ENCODE measurements at places on chromosomes 12 and 14.

GRCh38 chr12:88723219-88723618 lies 142.9 kb upstream of the KITLG start:
- DNase-seq: no peak

DNA sequence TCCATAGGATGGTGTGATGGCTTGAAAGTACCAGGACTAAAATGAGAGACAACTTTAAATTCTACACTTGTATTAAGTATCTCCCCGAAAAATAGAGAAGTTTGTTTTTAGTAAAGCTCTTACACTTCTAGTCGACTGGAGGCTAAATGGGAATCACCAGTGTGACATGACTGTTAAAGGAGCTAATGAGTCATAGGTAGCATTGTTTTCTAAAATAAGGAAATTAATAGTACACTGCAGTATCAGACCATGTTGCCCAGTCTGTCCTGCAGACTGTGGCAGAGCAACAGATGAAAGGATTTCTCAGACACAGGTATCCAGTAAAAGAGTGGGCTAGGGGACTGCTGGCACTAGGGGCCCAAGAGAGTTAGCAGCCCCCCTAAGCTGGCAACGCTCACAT lies 140.1 kb downstream of the TMEM117 start:
- DNase-seq: no peak

GRCh38 chr14:50400461-50400860 lies 3.8 kb upstream of the CDKL1 start:
- no peak for DNase-seq

DNA sequence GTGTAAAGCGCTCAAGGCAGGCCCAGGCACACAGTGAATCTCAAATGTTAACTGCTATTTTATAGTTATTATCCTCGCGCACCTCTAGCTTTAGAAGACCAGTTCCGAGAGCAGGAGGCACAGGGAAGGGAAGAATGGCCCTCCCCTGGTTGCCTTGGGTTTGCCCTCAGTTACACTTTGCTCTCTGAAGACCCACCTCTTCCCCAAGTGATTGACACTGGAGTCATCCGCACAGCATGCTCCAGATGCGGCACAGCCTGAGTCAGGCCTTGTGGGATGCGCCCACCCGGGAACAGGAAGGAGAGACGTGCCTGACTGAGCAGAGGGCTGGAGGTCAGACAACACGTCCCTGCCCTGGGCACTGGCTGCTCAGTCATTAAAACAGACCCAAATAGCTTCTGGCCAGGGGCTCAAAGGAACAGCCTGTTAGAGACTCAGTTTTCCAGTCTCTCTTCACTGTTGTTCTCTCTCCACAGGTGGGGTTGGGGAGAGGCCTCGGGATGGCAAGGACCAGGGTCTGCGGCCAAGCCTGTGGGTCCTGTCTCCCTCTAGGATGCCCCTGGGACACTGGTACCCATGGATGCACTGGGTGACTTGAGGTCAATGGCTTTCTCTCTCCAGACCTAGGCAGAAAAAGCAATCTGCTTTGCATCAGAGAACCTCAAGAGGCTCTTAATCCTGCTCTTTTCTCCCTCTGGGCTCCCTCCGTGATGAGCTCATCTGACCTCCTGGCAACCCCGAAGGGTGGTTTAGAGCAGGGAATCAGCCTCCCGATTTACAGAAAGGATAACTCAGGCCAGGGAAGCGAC lies 13.6 kb upstream of the MLXIP start:
- DNase-seq: no peak

DNA sequence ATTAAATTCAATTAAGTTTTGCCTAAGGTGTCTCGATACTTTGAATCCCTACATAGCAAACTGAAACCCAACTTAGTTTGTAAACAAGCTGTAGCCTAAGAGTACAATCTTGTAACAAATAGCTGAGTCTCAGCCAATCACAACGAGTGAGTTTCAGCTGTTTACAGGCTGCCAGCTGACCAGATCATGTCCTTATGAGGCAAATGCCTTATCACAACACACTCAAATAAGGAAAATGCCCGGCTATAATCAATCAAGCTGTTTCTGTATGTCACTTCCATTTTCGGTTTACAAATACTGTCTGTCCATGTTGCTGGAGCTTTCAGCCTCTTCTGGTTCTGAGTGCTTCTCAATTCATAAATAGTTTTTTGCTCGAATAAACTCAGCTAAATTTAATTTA lies 943.8 kb downstream of the SLC16A7 start:
- no peak for DNase-seq

- no peak for DNase-seq
Measured at GRCh38 chr14:93044121-93044520, 71.6 kb downstream of the ITPK1 start.

GRCh38 chr12:97017213-97017612 lies 110.2 kb downstream of the NEDD1 start:
- DNase-seq: no peak

DNA sequence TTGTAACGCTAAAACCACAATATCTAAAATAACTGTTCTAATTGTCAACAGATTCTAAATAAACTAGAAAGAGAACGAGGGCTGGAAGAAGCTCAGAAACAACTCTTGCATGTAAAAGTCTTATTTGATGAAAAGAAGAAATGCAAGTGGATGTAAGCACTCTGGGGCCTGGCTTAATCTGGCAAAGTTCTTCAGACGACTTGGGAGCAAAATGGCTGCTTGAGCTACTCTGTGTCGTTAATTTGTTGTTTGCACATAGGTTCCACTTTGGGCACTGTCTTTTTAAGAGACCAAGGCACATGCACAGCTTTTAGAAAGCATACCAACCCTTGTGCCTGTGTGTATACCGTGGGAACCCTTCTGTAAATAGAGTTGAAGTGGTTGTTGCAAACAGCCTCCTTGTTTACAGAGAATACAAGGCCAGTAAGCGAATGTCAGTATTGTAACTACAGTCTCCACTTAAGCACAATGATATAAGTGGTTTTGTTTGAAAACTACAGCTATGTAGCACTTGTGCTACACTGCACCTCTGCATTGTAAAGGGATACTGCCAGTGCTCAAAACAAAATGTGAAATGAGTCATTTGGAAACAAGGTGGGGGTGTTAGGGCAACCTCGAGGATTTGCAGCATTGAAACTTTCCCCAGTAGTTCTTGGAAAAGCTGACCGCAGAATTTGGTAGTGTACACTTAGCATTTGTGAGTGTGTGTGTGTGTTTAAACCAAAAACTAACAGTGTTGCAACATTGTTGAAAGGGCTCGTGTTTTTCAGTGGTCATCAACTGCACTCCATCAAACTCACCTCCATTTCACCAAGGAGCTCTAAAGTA lies 154.3 kb downstream of the CEP83 start:
- DNase-seq: no peak

DNA sequence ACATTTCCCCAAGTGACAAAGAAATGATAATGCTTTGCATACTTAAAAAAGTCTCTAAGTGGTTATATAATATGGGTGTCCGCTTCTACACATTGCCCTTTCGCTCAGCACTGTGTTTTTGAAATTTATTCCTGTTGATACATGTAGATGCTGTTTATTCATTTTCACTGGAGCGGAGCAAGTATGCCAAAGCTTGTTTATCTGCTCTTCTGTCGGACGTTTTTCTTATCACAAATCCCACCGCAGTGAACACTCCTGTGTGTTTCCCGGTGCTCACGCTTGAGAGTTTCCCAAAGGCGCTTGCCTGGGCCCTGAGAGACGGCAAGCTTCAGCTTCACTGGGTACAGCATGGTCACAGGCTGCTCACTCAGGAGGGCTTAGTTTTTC lies 50.2 kb downstream of the TPCN1 start:
- DNase-seq: no peak

DNA sequence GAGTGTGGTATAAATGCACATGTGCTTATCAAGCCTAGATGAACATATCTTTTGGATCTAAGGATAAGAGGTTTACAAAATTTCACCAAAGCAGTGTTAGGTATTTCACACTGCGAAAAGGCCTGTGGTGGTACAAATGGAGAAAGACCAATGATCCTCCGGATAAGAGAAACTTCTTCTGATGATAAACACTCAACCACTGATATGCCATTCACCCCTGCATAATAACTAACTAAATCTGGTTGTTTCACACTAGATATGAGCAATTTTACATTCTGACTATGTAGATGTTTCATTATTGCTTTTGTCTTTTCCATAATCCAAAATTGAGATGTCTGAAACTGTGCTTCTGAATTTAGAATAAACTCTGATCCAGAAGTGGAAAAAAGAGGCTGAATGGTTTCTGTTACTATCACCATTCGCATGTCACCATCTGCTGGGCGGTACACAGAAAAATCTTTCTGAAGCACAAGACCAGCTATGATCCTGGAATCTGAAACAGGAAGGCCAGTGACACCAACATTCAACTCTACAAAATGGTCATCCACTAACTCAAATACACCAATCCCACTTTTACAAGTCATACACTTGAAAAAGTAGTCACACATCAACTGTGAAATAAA lies 1.3 kb downstream of the BBS10 start:
- no peak for DNase-seq

DNA sequence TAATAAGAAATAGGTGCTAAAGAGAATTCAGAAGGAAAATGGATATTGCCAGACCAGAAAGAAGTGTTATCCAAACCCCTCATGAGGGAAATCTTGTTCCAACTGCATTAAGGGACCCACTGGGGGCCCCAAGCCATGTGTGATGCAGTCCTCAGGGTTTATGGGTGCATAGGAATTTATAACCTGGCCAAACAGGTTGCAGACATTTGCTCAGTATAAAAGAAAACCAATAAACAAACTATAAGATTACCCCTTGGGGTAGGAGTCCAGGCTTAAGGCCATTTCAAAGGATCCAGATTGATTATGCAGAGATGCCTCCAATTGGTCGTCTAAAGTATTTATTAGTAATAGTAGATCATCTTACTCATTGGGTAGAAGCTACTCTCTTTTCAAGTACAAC lies 240.9 kb upstream of the DIO3 start:
- DNase-seq: no peak

DNA sequence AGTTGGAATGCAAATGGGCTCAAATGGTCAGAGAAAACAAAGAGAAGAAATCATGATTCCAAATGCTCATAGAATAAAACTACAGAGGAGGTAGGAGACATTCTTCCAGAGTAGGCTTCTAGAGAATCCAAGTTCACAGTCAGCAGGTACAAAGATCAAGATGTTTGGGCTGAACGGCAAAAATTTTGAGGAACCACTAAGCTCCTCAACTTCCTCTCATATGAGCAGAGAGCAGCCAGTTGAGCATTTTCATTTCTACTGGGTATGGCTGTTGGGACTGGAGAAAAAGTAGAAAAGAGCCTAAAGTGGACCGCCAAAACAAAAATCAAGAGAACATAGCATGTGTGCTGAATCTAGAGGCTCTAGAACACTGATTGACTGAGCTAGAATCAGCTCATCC lies 73.8 kb upstream of the ARID2 start:
- no peak for DNase-seq

Measured in right renal cortex interstitium (tissue), 3 donors.